ENCODE measurements at places on chromosomes 2 and 18.

GRCh38 chr18:75203416-75204268 is 5.3 kb downstream of the PTGR3 start:
- DNase-seq: peak; percentile 45

GRCh38 chr2:102735416-102736109 is 26.3 kb upstream of the TMEM182 start:
- peak; percentile 57 for DNase-seq

GRCh38 chr2:210233487-210233886 is 8.2 kb upstream of the ACADL start:
- DNase-seq: no peak

GRCh38 chr18:23612434-23613090 is 26.3 kb upstream of the NPC1 start:
- no peak for DNase-seq

- DNase-seq: no peak
Measured at GRCh38 chr2:222319586-222320435, 21.0 kb upstream of the PAX3 start.

DNA sequence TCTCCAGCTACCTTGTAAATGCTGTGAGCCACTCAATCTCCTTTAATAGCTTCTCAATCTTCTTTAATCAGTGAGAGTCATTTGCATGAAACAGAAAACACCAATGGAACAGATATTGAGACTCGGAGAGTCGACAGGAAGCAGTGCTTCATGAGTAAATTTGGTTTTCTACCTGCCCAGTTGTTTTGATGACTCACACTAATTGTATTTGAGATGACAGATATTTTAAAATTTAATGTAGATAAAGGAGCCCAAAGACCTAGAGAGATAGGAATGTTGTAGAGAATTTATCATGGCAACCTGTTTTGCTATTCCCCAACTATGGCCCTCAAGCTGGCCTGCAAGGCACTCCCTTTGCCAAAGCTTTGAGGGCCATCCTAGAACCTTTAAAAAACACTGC is 119.1 kb downstream of the CDC42EP3 start:
- no peak for DNase-seq
